ENCODE measurements at places on chromosomes 3 and 15.

- DNase-seq = no peak
Measured at GRCh38 chr3:123730829-123731228, 146.0 kb upstream of the HACD2 start.

- DNase-seq = no peak
Measured at GRCh38 chr15:55247766-55248427, 41.7 kb downstream of the RAB27A start.

DNA sequence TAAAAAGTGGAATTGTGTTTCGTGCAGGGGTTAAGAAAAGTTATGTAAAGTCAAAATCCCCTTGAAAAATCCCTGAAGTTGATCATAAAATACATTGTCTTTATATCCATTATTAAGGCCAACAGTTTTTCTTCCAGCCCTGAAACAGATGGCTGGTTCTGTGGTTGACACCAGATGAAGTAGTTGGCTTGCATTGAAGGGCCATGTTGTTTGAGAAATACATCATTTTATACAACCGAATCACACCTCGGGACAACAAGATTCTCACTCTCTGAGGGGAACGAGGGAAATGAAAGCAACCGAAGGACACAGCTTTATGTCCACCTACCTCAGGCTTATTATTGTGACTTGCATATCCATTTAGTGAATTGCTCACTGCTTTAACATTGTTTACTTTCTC, 126.0 kb upstream of the MITF start:
- DNase-seq = no peak

DNA sequence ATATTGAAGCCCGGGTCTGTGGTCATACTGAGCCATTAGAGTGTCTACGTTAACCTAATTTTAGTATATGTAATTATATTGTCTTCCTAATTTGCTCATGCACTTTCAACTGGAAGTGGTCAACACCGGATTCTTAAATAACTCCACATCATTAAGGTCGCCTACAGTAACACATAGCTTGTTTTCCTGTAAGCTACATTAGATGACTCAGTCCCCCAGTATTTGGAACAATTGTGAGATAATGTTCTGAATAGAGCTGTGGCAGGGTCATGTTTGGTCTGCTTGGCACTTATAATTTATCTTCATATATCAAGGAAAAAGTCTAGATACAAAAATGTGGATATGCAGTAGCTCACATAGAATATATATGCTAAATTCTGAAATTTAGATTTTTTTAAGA, 486.2 kb downstream of the IGSF11 start:
- DNase-seq = peak; percentile 31

GRCh38 chr3:192408007-192408646, 319.2 kb downstream of the FGF12 start:
- no peak for DNase-seq

DNA sequence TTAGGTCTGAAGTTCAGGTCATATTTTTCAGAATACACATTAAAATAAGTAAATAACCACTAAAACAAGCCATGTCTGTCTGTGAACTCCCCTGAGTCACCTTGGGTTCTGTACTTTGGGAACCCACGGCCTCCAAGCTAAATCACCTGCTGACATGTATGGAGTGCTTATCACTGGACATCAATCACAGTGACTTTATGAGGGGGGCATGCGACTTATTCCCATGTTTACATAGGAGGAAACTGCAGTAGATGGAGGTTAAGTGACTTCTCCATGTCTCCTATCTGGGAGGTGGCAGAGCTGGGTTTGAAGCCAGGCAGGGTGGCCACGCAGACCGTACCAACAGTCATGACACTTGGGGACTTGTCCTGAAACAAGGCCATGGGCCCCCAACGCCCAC, 8.1 kb downstream of the ITIH4 start:
- no peak for DNase-seq
